NCI-H460 (cell line): ENCODE measurements at places on chromosomes 5 and 9.

DNA sequence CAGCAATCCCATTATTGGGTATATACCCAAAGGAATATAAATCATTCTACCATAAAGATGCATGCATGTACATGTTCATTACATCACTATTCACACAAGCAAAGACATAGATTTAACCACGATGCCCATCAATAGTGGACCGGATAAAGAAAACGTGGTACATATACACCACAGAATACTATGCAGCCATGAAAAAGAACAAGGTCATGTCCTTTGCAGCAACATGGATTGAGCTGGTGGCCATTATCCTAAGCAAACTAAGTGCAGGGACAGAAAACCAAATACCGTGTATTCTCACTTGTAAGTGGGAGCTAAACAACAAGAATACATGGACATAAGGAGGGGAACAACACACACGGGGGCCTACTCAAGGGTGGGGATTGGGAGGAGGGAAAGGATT is 33.8 kb upstream of the LAMC3 start:
- DNase-seq, result no peak

DNA sequence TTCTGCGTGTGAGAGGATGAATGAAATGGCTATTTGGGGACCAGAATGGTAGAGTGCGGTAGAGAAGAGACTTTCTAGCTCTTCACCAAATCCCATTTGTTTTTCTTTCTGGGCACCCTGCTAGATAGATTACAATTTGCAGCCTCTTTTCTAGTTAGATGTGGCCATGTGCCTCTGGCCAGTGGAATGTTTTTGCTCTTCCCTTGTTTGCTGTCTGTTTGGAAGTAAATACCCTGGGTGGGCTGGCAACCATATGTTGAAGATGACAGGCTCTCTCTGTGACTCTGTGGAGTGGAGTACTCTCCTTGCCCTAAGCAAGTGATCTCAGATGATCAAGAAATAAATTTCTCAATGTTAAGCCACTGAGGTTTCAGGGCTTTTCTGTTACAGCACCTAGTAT is 12.9 kb downstream of the GNG10 start:
- no peak for DNase-seq

DNA sequence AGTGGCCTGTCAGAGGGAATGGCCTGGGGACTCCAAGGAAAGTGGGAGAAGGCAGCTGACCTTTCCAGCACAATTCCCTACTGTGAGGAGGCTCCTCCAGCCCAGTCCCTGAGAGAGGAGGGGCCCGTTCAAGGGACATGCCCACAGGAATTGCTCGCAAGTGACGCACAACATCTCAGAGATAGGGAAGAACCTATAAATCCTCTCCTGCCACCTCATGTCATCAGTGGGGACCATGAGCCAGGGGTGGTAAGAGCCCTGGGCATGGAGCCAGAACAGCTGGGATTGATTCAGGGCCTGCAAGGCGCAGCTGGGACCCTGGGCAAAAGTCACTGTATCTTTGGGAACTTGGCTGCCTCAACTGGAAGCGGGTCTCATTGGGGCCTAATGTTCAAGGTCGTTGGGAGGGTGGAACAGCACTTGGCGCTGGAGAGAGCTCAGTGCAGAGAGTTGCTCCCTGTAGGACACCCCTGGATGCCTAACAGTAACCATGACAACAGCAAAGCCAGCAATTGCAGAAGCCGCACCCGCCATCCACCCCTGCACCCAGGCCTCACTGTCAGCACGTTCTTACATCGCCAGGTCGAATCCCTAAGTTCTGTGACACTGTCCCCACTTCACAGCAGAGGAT is 41.3 kb upstream of the ORM1 start:
- no peak for DNase-seq

- DNase-seq, result peak; percentile 73
Observed at GRCh38 chr5:150511578-150512367, 3.8 kb downstream of the NDST1 start.

- no peak for DNase-seq
Observed at GRCh38 chr9:89435071-89435823, 62.7 kb downstream of the SEMA4D start.

DNA sequence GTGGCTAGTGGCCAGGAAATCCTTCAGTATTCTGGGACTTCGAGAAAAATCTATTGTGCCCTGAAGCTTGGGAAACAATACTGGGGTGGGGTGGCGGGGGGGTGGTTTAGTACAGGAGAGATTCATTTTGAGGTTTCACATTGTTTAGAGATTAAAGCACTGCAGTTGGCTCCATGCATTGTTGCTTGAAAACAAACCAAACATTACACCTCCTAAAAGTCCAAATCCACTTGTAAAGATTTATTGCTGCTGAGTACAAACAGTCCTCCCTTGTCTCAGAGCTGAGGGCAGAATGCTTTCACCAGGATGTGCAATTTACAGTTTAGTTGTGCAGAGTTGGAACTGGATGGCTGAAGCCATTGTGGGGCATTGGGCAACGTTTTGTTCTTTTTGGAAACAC is 49.4 kb downstream of the GGTA1 start:
- no peak for DNase-seq

- no peak for DNase-seq
Observed at GRCh38 chr9:113653746-113654604, 190.4 kb downstream of the RGS3 start.

- no peak for DNase-seq
Observed at GRCh38 chr5:10621832-10622231, 58.0 kb downstream of the ANKRD33B start.

DNA sequence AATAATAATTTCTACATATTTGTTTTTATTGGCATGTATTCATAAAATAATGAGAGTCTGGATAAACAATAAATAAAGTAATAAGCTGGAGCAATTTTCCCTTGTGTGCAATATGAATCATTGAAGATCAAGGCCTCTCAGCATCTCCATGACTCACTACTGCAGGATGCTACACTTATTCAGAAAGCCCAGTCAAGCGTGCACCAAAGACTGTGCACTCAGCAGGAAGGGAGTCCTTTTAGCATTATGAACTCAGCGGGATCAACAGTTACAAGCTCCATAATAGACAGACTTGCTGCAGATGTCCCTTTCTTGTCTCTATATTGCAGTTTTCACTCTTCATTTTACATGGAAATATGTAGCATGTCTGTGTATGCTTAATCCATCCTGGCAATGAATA is 485.3 kb downstream of the CDH9 start:
- DNase-seq, result peak; percentile 23

DNA sequence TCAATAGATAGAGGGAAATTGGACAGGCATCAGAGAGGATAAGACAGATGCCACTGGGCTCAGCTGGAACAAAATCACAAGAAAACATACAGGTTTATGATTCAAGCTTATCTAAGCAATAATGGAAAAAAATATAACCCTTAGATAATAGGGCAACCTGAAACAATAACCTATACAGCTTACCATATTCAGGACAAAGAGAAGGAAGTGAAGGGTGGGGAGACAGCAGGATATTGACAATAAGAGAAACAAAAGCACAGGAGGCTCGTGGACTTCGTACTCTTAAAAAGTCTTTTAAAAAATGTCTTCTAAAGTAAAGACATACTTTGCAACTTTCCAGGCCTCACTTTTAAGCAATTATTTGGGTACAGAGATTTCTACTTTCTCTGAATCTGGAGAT is 225.3 kb downstream of the NTRK2 start:
- no peak for DNase-seq

- DNase-seq, result no peak
Observed at GRCh38 chr5:179975713-179976134, 68.0 kb upstream of the TBC1D9B start.

- no peak for DNase-seq
Observed at GRCh38 chr5:133344266-133344665, 268.1 kb downstream of the FSTL4 start.

DNA sequence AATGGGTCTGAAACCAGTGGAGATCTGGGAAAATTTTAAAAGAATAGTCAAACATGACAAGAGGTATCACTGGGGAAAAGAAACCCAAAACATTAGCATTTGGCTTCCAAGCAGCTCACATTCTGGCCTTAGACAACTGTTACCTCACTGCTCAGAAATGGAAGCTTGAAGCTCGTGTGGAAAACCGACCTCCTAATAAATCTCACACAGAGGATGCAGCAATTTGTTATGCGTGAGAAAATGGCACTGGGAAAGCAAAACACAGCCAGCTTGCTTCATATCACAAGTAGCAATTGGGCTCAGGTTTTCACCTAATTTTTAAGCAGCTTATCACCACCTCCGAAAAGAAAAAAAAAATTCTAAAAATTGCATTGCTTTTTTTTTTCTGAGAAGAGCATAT is 103.3 kb upstream of the TAS2R1 start:
- DNase-seq, result no peak

GRCh38 chr5:146797658-146798057 is 80.9 kb downstream of the PPP2R2B start:
- DNase-seq, result no peak

DNA sequence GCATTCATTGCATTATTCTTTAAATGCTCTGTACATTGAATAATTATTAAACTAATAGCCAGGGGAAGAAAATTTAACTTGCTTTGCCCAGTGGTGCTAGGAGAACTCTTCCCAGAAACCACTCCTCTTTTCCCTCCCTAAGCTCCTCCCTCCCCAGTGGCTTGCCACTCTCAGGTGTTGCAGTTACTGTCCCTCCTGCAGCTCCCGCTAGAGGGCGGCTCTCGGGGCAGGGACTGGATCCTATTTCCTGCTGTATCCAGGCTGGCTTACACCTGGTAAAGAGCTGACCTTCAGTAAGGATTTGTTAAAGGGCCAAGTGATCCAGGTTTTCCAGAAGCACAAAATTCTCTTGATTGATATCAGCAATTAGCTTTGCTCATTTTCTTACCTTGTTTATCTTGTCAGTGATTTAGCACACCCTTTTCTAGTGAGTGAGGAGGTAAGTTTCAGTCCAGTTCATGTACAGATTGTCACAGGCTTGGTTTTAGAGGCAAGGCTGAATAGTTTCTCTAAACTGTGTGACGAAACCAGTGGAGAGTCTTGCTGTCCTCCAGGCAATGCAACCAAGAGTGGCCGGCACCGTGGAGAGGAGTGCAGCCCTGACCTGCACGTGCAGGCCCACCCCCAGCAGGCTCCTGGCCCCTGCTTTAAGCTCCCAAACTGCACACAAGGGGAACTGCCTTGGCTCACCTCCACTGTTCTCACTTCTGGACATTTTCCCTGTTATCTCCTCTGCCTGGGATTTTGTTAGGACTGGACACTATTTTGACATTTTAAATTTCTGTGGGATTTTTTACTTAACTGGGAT is 423.8 kb downstream of the SPOCK1 start:
- peak; percentile 70 for DNase-seq

- no peak for DNase-seq
Observed at GRCh38 chr9:135924628-135925338, 17.4 kb upstream of the CAMSAP1 start.
